Neuronal stem cell (in vitro differentiated cells): ENCODE measurements at places on chromosomes 1 and 21.

GRCh38 chr1:164588516-164589341 is 29.7 kb downstream of the PBX1 start:
- peak; percentile 88 for DNase-seq

- no peak for DNase-seq
Measured at GRCh38 chr1:150582371-150582770, 3.0 kb upstream of the MCL1 start.

DNA sequence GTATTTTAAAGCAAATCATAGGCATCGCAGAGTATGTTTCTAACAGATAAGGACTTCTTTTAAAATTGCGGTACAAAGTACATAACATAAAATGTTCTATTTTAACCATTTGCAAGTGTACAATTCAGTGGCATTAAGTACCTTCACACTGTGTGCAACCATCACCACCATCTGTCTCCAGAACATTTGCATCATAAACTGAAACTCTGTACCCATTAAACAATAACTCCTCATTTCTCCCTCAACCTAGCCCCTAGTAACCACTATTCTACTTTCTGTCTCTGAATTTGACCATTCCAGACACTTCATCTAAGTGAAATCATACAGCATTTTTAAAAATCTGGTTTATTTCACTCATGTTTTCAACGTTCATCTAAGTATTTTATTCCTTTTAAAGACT is 16.6 kb upstream of the ATF3 start:
- no peak for DNase-seq

DNA sequence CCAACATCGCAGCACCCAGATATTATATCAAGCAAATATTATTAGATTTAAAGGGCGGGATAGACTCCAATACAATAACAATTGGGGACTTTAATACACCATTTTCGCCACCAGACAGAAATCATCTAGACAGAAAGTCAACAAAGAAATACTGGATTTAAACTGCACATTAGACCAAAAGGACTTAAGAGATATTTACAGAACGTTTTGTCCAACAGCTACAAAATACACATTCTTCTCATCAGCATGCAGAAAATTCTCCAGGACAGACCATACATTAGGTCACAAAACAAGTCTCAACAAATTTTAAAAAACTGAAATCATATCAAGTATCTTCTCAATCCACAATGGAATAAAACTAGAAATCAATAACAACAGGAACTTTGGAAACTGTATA is 121.2 kb downstream of the ACBD6 start:
- no peak for DNase-seq

- DNase-seq: no peak
Measured at GRCh38 chr1:234698686-234699085, 88.7 kb upstream of the IRF2BP2 start.

DNA sequence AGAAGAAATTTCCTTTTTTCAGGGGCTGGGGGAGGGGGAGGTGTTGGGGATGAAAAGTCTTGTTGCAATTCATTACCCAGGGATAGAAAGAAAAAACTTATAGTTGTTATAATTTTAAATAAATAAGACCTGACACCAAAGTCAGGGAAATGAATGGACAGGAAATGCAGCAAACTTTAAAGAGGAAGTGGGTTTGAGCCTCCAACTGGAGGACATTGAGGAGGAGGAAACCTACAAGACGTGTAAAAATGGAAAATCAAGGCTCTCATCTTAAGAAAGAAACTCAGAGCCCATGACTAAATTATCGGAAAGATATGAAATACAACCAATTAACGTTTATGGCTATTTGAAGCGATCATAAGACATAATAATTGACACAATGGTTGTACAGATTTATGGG is 54.4 kb downstream of the NIBAN1 start:
- DNase-seq: no peak

GRCh38 chr21:43667191-43667904 is 8.0 kb downstream of the RRP1B start:
- no peak for DNase-seq

DNA sequence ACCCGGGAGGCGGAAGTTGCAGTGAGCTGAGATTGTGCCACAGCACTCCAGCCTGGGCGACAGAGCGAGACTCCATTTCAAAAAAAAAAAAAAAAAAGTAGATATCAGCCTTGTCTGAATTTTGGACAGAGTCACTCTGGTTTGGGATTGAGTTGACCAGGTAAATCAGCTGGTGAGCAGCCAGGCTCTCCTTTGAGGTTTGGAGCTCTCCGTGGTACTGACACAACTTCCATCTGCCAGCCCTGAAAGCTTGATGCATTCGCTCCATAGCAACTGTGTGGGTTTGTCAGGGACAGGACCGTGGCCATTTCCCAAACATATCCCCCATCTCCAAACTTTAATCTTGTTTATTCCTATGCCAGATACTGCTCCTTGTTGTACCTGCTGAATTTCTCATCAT is 155.2 kb downstream of the DMRTA2 start:
- DNase-seq: peak; percentile 68

DNA sequence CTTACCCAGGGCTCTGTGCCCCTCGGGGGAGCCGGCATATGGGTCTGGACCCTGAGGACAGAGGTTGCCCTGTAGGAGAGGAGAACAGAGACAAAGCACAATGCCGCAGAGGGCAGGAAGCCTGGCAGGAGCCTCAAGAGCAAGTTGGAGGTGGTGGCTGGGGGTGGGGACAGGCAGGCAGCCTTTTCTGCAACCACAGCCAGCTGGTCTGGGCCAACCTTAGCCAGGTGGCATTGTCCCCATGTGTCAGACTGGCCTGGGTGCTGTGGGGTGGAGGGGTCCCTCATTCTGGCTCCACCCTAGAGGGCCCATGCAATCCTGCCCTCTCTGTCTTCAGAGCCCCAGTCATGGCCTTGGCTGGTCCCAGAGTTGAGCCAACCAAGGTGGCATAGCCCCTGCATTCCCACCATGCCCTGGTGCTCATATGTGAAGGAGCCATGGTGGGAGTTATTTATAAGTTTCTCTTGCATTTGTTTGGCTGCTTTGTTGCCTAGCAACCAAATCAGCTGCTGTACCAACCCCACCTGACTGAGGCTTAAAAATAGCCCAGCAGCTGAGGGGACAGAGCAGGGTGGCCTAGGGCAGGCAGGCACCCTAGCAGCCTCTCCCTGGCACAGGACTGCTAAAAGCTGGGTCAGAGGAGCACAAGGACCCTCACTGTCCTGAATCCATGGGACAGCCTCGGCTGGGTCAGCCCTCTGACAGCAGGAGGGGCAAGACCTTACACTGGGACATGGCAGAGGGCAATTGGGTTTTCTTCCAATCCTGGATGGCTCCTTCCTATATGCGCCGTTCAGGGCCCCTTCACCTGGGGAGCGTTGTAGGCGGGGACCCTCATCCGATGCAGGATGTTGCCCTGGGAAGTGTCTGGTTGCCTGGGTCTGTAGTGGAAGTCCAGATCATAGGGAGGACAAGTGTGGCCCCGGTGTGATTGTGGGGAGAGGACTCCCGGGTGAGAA is 19.5 kb downstream of the MAP7D1 start:
- DNase-seq: no peak

DNA sequence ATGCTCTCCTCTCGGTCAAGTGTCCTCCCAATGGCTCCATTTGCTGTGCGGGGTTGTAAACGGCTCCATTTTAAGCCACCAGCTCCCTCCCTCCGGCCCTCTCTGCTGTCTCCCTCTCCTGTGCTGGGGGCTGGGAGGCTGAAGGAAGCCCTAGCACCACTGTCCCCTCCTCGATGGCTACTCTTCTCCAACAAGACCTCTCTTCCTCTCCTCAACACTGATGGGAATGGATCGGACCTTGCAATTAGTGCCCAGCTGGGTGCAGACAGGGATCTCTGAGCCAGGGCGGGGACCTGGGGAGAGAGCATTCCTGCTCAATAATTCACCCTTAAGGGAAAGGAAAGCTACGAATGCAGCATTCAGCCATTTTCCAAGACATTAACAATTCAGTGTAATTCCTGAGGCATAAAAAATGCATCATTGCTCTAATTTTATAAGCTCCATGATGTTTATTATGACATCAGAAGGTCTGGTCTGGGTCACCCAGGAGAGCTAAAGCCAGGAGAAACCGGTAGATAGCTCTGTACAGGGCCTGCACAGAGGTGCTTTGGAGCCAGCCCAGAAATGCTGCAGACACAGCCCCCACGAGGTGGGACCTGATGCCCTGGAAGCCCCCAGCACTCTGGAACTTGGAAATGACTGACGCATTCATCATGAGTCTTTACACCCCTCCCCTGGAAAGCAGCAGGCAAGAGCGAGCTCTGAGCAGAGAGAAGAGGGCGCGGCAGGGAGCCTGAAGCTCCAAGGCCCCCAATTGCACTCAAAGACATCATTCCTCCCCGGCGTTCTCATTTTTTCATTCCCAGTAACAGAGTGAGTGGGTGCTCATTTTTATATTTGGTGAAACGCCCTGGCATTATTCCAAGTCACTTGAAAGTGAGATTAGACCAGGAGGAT is 76.2 kb upstream of the VAMP3 start:
- no peak for DNase-seq

- DNase-seq: no peak
Measured at GRCh38 chr21:23858878-23859277, 1748.4 kb downstream of the MRPL39 start.

DNA sequence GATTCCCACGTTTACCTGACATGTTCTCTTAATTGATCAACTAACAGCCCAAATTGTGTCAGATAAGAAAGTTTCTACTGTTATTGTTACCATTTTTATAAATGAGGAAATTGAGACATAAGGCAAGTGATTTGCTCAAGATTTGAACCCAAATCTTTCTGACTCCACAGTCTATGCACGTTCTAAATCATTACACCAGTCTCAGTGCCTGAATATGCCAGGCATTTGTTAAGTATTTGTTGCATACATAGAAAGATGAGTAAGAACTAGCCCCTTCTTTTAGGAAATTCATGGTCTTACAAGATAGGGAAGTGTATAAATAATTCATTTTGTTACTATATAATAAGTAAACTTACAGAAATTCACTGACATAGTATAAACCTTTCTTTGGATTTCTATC is 7.1 kb upstream of the CD101 start:
- no peak for DNase-seq

DNA sequence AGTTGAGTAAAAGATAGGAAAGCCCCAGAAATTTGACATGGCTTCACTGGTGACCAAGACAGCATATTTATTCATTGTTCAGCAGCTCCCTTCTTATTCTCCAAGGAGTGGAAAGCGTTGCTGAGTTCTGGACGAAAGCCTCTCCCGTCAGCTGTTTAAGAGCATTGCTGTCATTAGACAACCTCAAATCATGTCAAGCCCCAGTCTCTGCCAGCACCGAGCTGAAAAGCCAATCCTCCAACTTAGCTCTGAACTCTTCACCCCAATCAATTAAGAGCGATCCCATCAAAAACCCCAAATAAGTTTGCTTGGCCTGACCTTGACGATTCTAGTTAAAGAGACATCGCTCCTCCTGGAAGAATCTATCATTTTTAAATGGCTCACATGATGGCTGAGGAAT is 110.8 kb downstream of the PLPP3 start:
- no peak for DNase-seq

DNA sequence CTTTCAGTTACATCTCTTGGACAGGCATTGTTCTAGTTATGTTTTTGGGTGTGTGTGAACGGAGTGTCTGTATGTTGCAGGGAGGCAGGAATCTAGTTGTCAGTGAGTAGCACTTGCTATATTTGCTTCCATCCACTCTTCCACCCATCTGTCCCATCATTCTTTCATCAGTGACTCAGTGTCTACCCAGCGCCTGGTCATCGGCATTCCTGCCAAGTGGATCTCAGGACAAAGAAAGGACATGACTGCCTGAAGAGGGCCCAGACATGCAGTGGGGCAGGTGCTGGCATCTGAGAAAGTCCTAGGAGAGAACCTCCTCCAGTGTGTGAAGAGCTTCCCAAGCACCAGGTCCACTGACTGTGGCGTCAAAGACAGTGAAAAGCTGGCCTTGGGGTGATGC is 27.3 kb upstream of the MAGOH start:
- DNase-seq: no peak

- DNase-seq: no peak
Measured at GRCh38 chr1:64743954-64744491, 852 bp upstream of the RAVER2 start.
